ENCODE measurements at places on chromosomes 2 and 18.

DNA sequence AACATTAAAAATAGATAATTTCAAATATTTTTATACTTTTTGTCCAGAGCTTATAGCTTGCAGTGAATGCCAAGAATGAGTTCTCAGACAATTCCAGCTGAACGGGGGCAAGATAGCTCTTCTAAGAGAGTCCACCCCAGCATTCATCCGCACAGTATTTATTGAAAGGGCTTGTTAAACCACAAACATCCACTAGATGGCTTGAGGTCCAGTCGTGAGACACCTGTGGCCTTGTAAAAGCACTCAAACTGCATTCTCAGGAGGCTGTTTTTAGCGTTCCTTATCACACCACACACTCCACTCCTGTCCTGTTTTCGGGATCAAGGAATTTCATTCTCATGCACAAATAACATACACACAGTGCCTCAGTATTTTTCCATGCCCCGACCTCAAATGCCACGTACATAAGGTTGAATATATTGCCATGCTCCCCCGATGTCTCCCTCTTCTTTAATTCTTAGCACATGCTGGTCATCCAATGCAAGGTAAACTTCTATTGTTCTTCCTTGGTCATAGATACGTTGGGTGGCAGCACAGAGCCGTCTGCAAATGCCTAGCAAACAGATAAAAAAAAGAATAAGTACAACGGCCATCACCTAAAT, 47.4 kb downstream of the DNAJC10 start:
- no peak for DNase-seq

DNA sequence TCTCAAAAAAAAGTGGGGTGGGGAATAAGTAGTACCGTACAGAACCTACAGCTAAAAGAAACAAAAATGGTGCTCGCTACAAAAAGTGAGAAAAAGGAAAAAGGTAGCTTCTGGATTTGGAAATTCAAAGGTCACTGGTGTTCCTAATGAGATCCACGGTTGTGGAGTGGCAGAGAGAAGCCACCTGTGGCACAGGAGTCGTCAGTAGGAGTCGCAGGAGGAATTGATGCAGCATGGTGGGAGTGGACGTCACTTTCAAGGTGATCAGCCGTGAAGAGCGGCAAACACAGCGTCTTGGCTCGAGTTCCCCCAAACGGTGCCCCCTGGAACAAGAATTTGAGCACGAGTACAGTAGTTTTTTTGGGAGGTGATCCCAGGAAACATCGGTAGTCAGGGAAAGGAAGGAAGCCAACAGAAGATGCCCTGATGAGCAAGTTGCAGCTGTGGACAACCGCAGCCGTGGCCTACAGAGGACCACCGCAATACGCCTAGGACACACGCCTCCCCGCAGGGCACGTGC, 1.4 kb upstream of the TTL start:
- DNase-seq: no peak

GRCh38 chr18:12393510-12393909, 14.2 kb upstream of the PRELID3A start:
- DNase-seq: no peak

- DNase-seq: no peak
Observed at GRCh38 chr2:42261518-42262195, 92.5 kb downstream of the EML4 start.

DNA sequence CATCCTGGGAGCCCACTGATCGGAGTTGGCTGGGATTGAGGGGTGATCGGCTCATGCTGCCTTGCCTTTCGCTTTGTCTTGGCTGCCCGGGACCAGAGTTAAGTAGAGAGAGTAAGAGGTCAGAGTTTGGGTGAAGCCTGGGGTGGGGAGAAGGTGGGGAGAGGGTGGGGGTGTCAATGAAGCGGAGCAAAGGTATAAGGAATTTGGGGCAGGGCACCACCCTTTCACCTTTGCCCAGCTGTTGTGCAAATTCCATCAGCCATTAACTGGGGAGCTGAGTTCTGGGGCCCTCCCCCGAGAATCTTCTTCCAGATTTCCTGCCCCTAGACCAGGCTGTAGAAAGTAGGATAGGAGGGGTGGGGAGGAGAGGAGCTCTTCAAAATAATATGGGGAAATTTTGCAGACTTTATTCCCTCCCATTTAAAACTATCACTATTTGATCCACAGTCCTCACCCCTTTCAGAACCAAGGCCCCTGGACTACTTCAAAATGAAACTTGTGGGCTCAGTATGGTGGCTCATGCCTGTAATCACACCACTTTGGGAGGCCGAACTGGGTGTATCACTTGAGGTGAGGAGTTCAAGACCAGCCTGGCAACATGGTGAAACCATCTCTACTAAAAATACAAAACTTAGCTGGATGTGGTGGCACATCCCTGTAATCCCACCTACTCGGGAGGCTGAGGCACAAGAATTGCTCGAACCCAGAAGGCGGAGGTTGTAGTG, at the start of gene SLC23A3:
Gene SLC23A3 (minus strand): TSS at position 100 of the 725 bp plus-strand sequence. CDS start 45 bp downstream, at position 55.
- DNase-seq: no peak

DNA sequence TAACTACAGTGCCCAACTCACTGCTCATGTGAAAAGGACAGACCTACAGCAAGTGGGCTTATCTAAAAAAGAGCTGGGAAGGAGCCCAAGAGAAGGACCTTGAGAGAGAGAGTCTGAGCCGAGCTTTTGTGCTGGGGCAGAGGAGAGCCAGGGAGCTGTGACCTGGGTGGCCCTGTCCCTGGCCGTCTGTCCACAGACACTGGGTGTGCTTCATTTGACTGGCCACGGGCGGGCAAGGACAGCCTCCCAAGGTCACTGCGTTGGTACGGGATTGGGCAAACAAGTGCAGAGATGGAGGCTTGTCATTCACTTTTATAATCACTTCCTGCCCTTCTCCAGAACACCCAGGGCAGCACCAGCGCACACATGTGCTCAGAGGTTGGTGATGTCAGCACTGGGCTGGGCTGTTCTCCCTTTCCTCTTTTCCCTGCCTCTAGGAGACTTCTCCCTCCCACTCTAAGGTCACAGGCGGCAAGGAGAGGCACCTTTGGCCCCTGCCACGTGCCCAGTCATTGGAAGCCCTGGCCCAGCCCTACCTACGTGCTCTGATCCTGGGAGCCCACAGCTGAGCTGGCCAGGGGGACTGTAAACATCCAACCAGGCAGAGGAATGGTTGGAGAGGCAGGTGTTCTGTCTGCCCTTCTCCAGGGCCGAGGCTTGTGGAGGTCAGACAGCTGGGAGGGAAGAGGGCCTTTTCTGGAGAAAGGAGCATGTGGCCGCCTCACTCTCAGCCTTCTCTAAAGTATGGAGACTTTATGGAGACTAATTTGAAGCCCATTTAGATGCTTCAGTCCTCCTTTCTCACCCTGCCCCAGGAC, 6.4 kb upstream of the PSD4 start:
- no peak for DNase-seq

- DNase-seq: no peak
Observed at GRCh38 chr2:233068762-233069418, 8.7 kb downstream of the INPP5D start.

DNA sequence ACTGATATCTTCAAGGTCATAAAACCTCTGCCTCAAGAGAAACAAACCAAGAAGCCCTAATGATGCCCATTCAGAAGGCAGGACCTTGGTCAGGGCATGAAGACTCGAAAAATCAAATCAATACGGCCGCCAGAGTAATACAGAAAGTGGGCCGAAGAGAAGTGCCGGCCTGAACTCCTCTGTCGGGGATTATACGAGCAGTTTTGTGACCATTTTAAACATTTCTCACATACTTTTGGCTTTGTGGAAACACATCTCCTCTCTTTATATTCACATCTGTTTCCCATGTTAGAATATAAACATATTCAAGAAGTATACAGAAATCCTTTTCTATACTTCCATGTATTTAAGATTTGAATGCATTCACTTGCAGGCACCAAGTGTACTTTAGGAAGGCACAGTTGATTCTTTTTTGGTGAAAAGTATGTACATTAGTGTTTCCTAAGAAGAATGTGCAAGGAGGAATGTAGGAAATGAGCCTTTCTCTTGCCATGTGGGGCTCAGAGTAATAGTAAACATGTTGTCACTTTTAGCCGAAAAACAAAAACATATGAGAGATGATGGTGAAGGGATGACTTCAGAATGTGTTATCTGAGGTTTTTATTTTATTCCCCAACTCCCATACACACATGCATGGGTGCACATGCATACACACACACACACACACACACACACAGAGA, 707.9 kb upstream of the ID2 start:
- no peak for DNase-seq
